Occipital lobe (tissue), 3 donors: ENCODE measurements at places on chromosomes 16 and 17. TPM values are rescaled to one million over a fixed set of nuclear protein-coding genes. Genes with fewer than 3 reads are reported as not detected.

The HSPB9 gene
- not detected for total RNA-seq

The WNK4 gene
- 0.31 TPM for total RNA-seq

The ZNF469 gene
- total RNA-seq, result 0.31 TPM

The KRTAP4-4 gene
- total RNA-seq, result not detected

The ZNF319 gene
- 4.2 TPM for total RNA-seq

The MPV17L gene
- total RNA-seq, result 19.3 TPM

The TMEM88 gene
- total RNA-seq, result 1.2 TPM

The KRTAP4-9 gene
- total RNA-seq, result not detected

The CEP112 gene
- 10.8 TPM for total RNA-seq

The HYDIN gene
- total RNA-seq, result 26.5 TPM

The OMG gene
- total RNA-seq, result 9.4 TPM

The TLCD1 gene
- total RNA-seq, result not detected

The CDH1 gene
- total RNA-seq, result 1.1 TPM

The SLFN12 gene
- total RNA-seq, result 4.1 TPM
